Stimulated activated CD4-positive, alpha-beta T cell treated with anti-CD3 and anti-CD28 coated beads, Interleukin-4, amount 100 ng/mL, for 48 hours (primary cell): ENCODE measurements at places on chromosomes 4 and X.

GRCh38 chrX:96246436-96246835, 438.2 kb upstream of the DIAPH2 start:
- no peak for DNase-seq

GRCh38 chr4:57191523-57192034, 81.4 kb upstream of the IGFBP7 start:
- DNase-seq, result no peak

GRCh38 chrX:153726286-153727122, 1.8 kb downstream of the ABCD1 start:
- no peak for DNase-seq

- no peak for DNase-seq
These were observed 36.8 kb downstream of the GPRIN3 start for GRCh38 chr4:89270792-89271191.

DNA sequence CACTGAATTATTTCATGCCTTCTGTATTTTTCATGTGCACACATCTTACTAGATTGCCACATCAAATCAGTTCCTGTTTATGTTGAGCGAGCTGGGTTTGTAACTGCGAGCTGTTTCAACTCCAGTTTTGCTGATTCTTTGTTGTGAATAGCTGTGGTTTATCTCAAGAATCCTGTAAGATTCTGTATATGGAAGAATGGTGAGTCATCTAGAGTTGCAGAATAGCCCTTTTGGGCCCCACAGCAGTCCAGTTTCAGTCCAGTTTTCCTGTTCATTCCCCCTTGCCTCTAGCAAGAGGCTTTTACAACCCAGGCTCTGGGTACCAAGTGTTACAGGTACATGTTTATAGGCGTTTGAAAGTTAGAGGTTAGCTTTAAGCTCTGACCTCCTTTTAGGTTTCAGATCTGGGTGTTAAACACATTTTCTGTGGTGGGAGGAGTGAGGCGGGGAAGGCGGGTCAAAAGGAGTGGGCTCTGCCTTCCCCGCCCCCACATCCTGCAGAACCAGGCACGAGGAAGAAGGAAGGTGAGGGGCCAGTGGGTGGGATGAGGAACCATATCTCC, 32.7 kb downstream of the TBC1D14 start:
- DNase-seq, result no peak

DNA sequence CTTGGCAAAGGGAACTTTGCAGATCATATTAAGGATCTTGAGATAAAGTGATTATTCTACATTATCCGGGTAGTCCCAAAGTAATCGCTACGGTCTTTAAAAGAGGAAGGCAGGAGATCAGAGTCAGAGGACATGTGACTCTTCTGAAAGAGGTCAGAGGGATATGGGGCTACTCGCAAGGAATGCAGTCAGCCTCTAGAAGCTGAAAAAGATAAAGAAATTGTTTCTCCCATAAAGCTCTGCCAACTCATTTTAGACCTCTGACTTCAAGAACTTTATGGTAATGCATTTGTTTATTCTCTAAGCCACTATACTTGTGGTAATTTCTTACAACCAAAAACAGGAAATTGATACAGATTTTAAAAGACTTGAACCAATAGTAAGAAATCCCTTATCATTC, 48.6 kb downstream of the NPY5R start:
- no peak for DNase-seq

GRCh38 chr4:152917543-152918395, 18.4 kb upstream of the FHDC1 start:
- no peak for DNase-seq

DNA sequence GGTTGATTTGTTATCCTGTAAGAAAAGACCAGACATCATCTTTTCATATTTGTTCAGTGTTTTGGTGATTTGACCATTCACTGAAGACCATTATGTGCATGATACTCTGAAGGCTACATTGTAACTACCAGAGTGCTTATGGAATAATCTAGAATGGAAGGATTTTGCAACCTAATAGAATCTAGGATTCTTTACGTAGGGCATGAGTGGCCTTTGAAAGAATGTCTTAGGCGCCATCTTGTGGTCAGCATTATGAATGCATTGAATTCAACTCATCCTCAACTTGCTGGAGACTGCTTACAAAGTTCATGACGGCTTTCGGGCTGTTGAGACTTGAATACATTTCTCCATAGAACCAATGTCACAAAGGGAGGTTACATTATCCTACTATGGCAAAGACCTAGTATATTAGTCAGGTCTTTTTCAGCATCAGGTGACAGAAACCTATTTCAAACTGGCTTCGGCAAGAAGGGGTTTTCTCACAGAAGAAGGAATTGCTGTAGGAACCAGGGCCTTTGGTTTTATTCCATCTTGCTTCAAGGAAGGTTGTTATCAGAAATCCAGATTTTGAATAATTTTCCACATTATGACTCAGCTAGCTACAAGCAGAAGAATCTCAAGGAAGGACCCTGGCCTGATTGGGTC, 104.1 kb downstream of the GPAT3 start:
- peak; percentile 25 for DNase-seq

- DNase-seq, result no peak
These were observed 219.7 kb upstream of the TENM3 start for GRCh38 chr4:182023469-182023868.

- DNase-seq, result no peak
These were observed 176.8 kb upstream of the DCAF12L2 start for GRCh38 chrX:126342859-126343258.

DNA sequence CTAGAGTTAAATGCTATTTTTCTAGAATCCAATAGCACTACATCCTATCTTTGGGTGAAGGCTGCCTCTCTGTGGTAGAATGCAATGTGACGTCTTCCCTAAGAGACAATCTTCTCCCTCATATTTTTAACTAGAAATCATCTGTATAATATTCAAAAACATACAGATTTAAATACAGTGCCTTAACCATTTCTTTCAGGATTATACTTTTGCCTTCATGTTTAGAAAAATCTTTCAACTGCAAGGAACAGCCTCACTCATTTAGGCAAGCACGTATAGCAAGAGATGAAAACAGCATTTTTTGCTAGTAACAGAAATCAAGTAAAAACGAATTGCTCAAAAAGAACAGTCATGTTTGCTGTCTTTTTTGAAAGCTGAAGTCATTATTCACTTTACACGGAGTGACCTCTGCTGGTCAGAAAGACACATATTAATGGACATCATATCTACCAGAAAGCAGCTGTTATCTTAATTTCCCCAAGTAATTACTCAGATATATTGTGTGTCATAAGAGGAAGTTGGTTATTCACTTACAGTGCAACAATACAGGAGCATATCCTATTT, 422.3 kb downstream of the STPG2 start:
- DNase-seq, result no peak

DNA sequence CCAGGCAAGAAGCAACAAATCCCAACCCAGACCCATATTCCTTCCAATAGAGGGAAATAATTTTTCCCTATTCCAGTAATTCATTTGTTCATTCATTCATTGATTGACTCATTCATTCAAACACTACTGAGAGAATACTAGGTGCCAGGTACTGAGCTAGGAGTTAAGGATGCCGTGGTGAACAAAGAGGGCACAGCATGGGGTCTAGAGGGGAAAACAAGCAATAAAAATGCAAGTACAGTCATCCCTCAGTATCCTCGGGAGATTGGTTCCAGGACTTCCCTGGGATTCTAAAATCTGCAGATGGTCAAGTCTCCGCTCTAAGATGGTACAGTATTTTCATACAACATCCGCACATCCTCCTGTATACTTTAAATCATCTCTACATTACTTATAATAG, 18.7 kb downstream of the RASGEF1B start:
- no peak for DNase-seq

GRCh38 chr4:76611616-76612207, 176.7 kb downstream of the SHROOM3 start:
- no peak for DNase-seq

DNA sequence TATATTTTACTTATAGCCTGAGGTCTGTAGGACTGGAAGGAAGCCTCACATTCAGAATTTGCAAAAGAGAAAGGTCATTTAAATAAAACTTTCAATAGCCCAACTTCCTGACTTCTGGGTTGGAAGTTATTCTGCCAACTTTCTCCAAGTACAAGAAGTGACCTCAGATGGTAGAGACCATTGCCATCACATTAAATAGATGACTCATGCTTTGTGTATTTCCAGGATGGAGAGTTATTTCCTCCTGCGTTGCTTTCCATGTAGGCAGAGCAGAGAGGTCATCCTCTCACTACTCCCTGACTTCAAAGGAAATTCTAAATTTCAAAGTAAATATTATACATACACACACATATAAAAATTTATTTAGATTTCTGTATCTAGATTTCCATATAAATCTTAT, 73.0 kb upstream of the NR3C2 start:
- DNase-seq, result no peak

DNA sequence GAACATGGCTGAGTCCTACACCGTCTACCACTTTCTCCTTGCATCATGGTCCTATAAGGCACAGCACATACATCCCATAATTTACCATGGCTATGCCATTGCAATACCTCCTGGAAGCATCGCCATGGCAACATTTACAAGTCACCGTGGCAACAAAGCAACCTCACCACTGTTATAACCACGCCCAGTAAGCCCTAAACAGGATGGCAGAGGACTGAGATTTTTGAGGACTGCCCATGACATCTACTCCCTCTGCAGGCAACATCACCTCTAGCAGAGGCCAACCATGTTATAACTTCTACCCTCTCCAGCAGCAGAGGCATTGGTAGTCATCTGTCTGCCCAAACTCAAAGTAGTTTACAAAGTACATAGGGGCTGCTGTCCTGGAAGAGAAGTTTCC, 29.7 kb downstream of the BCOR start:
- DNase-seq, result no peak

GRCh38 chr4:139509727-139510410, 46.1 kb downstream of the SETD7 start:
- no peak for DNase-seq
